ENCODE measurements at places on chromosomes 16 and 17.

DNA sequence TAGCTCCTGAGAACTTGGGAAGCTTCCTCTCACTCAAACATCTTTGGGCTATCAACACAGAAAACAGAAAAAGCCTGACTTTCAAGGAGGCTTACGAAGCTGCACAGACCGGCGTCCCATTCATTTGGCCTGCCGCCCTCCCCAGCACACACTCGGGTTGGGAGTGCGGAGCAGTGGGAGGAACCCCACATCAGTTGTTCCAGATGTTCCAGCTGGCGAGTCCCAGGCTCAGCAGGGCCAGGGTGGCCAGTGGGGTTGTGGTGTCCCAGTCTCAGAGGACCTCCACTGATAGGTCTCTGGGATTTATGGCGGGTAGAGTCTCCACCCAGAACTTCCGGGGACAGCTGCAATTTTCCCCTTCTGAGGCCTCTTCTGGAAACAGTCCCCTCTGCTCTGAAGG, 43.1 kb upstream of the DLX4 start:
- no peak for DNase-seq

DNA sequence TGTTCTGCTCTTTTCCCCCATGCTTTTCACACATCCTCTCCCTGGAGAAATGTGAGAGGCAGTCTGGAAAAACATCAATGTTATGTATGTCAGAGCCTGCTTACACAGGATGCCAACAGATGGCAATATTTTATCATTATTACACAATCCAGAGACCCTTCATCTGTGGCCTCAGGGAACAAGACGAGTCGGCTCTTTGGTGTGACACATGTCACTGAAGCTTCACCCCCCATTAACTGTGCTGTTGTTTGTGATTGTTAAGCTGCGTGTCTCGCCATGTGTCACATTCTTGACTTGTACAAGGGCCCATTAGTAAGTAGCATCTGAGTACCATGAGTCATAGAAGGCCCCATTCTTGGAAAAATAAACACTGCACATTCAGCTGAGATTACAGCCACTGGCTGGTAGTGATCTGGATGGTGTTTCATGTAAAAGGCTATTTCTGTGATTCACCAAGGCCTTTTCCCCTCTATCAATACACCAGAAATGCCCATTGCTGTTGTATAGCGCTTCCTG, 682.1 kb upstream of the SOX9 start:
- DNase-seq, result no peak

DNA sequence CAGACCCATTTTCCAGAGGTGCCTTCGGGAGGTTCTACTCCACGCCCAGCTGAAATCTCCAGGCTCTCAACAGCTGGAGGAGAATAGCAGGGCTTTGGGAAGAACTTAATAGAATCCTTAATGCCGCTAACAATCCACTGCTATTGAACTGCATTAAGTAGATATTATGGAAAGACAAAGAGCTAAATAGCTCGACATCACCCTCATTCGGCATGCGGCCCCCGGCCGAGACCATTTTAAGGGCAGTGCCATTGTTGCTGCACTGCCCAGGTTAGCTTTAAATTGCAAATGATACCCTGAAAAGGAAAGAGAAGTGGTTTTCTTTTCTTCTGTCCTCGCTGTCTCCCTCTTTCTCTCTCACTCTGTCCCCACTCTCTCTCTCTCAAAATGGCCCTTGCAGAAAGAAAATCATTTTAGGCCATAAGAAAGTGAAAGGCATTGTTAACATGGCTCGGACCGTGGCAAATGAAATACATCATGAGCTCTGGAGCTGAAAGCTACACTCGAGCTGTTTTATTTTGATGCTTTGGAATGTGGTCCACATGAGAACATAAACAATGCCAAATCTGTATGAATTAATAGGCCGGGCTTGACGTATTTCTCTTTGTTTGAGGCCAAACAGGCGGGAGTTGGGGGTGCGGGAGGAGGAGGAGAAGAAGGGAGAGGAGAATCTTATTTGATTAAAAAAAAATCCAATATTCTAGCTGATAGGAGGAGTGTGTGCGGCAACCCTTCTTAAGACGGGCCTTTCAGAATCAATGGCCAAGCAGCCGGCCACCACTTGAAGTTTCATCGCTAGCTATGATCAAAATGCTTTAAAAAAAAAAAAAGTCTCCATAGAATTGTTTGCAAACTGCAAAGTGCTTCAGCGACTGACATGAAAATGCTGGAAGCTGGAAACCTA, 298.8 kb upstream of the IRX3 start:
- no peak for DNase-seq

DNA sequence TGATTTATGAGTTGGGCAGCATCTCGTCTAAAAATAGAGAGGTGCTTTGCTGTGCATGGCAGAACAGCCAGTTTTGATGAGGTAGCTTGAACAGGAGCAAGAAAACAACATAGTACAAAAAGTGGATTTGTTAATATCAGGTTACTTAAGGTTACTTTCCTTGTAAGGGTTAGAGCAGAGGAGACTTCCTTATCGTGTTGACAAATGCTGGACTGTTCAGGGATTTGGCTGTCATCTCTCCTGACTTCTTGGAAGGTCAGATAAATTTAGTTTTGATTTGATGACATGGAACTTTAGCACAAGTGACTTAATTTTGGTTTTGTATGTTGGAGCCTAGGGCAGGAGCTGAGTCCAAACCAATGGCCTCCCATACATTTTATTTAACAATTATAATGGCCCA, 163.9 kb upstream of the ELAC2 start:
- DNase-seq, result no peak

- no peak for DNase-seq
Observed at GRCh38 chr17:59332749-59333377, 1.4 kb downstream of the YPEL2 start.

DNA sequence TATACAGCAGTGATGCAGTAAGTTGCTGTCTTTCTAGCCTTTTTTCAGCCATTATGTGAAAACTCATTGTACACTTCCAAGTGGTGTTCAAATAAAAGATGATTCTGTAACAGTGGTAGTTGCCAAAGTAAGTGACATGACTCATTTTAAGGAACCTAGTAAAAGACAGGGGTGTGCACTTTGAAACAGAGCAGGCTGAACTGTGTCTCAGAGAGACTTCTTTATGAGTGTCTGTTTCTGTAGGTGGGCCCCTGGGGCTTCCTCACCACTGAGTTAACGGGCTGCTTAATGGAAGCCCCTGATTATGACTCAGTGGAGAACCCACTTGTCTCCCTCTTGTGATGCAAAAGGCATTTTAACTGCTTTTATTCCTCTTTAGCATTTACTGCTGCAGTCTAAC, 147.3 kb downstream of the PCTP start:
- no peak for DNase-seq

- no peak for DNase-seq
Observed at GRCh38 chr17:33125552-33125950, 133.9 kb downstream of the SPACA3 start.

DNA sequence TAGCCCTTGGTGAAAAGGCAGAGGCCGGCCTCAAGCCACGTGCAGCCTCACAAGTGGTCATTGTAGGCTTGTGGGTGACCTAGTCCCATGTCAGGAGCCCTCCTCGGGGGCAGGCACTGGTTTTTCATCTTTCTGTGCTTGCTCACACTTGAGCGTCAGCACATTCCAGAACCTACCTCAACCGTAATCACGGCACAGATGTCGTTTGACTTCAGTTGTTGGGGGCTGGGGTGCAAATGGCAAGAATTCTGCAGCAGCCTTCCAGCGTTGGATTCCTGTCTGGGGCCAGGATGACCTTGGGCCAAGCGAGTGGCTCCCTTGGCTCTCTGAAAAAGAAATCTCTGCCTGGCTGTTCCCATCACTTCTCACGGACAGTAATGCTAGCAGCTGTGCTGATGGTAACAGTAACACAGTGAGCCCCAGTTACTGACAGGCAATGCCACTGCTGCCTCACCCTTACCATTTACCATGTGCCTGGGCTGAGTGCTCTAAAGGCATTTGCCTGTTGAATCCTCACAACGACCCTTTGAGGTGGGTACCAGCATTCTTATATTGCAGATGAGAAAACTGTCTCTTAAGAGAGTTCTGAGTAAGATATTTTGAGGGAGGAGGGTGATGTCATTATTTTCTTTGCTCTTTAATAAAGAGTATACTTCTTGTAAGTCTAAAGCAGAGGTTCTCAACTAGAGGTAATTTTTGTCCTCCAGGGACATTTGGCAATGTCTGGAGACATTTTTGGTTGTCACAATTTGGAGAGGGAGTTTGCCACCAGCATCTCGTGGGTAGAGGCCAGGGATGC, 46.5 kb downstream of the KSR1 start:
- no peak for DNase-seq

DNA sequence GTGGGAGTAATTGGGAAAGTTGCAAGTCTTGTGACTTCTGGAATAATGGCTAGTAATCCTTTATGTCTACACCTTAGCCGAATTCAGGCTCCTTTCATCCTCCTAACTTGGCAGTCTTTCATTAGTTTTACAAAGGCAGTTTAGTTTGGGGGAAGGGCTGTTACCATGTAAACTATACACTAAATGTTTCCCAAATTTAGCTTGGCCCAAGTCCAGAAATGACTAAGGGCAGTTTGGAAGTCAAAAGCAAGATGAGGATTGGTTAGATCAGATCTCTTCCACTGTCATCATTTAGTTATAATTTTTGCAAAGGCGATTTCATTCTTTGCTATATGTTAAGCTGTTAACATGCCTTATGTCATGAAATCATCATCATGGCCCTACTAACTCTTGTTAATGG, 115.4 kb upstream of the CACNG3 start:
- no peak for DNase-seq

- no peak for DNase-seq
Observed at GRCh38 chr16:55605754-55606336, 39.4 kb downstream of the CAPNS2 start.

Measured in CD4-positive, alpha-beta T cell treated with Interferon gamma for 1 hour (primary cell).